ENCODE measurements at places on chromosomes 12 and 14.
A peak's percentile ranks its signal among the peaks of the same experiment; 100 is the strongest.

DNA sequence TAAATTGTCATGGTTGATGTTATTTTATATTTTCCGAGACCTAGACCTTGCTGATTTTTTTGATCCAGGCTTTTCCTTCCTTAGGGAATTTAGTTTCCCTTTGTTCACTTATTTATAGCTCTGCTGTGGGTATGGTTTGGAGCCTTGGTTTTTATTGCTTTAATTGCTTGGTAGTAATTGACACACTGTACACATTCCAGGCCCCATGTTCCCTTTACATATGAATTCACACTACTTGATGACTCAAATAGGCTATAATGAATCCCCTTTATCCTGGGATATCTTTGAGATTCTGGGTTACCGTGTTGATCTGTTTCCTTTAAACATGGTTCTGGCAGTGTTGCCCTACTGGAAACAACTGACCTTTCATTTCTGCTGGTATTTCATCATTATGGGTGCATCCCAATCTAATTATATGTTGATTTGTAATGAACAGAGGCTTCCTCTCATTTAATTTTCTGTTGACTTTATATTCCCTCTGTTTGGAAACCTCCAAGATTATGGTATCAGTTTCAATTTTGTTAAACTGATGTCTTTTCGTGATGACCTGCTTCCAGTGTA is 424.0 kb downstream of the RAD51B start:
- no peak overlapping the region for H3K27ac ChIP-seq
- H3K36me3 ChIP-seq, result no peaks in the 10 kb centered on the region
- H3K4me1 ChIP-seq, result peaks cover 1% of the 10 kb centered on the region
- no peak for DNase-seq
- H3K27me3 ChIP-seq, result no peaks in the 10 kb centered on the region

GRCh38 chr12:6140651-6141447 is 16.4 kb upstream of the VWF start:
- DNase-seq, result no peak
- no peak overlapping the region for H3K27ac ChIP-seq
- no peaks in the 10 kb centered on the region for H3K36me3 ChIP-seq
- H3K4me3 ChIP-seq, result peak overlapping the region; percentile 19

DNA sequence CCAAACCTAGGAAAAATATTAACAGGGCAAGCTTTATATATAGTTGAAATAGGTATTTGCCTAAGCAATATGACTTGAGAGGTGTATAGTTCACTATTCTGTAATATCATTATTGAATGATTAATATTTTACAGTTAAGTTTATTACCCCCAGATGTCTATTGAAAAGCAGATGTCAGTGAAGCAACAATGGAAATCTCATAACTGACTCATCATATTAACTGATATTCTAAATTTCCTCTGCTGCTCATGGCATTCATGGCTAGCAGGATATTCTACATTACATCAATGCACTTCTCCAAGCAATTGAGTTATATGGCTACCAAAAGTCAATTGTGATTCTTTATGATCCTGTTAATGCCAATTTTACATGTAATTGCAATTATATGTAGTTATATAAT is 9.7 kb upstream of the MAGOHB start:
- H3K27me3 ChIP-seq, result no peaks in the 10 kb centered on the region
- H3K4me1 ChIP-seq, result no peaks in the 10 kb centered on the region
- H3K4me3 ChIP-seq, result no peak overlapping the region
- no peak overlapping the region for H3K27ac ChIP-seq
- H3K36me3 ChIP-seq, result no peaks in the 10 kb centered on the region

DNA sequence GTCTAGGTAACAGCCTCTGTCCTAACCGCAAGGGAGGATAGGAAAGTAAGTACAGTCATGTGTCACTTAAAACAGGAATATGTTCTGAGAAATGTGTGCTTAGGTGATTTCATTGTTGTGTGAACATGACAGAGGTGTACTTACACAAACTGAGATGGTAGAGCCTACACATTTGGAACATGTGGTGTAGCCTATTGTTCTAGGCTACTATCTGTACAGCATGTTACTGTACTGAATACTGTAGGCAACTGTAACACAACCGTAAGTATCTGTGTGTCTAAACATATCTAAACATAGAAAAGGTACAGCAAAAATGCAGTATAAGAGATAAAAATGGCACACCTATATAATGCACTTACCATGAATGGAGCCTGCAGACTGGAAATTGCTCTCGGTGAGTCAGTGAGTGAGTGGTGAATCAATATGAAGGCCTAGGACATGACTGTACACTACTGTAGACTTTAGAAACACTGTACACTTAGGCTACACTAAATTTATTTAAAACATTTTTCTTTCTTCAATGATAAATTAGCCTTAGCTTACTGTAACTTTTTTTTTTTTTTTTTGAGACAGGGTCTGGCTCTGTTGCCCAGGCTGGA is 13.2 kb upstream of the MDM2 start:
- no peaks in the 10 kb centered on the region for H3K27me3 ChIP-seq
- no peaks in the 10 kb centered on the region for H3K4me1 ChIP-seq
- H3K36me3 ChIP-seq, result no peaks in the 10 kb centered on the region

DNA sequence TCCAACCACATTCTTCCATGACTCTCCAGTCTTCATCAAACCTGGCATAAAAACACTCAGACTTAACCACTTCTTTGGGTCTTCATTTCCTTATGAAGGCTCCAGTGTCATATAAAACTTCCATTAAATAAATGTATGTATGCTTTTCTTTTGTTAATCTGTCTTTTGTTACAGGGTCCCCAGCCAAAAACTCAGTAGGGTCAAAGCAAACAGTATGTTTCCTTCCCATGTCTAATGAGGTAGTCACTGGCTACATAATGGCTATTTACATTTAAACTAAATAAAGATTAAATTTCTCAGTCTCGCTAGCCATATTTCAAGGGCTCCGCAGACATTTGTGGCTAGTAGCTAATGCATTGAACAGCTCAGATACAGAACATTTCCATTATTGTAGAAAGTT is 40.1 kb upstream of the STAB2 start:
- no peak overlapping the region for H3K4me3 ChIP-seq
- H3K27me3 ChIP-seq, result no peaks in the 10 kb centered on the region
- H3K27ac ChIP-seq, result no peak overlapping the region
- no peaks in the 10 kb centered on the region for H3K36me3 ChIP-seq
- no peaks in the 10 kb centered on the region for H3K4me1 ChIP-seq

GRCh38 chr14:90540437-90540836 is 143.6 kb downstream of the CALM1 start:
- no peaks in the 10 kb centered on the region for H3K27me3 ChIP-seq
- DNase-seq, result no peak
- H3K36me3 ChIP-seq, result no peaks in the 10 kb centered on the region
- H3K4me1 ChIP-seq, result no peaks in the 10 kb centered on the region
- no peak overlapping the region for H3K27ac ChIP-seq
- no peak overlapping the region for H3K4me3 ChIP-seq
